ENCODE measurements at places on chromosomes 13 and 19.

GRCh38 chr13:105579821-105580710, 955.4 kb downstream of the EFNB2 start:
- no peak for DNase-seq

DNA sequence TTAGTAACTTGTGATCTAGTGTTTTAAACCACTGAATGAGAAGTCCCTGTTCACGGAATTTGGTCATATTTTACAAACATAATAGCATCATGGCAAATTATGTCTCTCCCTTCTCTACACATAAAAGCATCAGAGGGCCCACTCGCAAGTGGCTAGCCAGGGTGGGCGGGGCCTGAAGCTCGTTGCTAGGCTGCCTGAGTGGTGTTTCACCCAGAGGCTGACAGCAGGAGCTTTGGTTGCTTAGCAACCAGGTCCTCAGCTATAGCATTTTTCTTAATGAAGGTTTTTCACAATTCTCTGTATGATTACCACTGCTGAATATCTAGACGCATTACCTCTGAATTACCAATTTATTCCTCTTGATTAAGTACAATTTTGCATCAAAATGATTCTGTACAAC, 126.5 kb downstream of the NALCN start:
- DNase-seq = no peak

GRCh38 chr13:114161028-114161556, 18.0 kb upstream of the CFAP97D2 start:
- no peak for DNase-seq

DNA sequence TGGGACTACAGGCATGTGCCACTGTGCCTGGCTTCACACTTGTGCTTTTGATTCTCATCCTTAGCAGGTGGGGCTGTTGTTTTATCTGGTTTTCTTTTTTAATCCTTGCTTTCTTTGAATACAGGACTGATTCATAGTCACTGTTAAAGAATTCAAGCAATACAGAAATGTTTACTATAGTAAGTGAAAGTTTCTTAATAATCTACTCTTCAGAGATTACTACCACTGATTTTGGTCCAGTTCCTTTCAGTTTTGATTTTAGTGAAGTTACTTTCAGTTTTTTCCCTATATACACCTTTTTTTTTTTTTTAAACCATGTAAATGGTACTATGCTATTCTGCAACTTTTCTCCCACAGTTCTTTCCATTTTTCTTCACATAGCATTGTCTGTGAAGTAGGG, 53.6 kb downstream of the GATAD2A start:
- DNase-seq = no peak

- DNase-seq = peak; percentile 35
Observed at GRCh38 chr13:20349564-20350381, 117.7 kb upstream of the GJB6 start.

DNA sequence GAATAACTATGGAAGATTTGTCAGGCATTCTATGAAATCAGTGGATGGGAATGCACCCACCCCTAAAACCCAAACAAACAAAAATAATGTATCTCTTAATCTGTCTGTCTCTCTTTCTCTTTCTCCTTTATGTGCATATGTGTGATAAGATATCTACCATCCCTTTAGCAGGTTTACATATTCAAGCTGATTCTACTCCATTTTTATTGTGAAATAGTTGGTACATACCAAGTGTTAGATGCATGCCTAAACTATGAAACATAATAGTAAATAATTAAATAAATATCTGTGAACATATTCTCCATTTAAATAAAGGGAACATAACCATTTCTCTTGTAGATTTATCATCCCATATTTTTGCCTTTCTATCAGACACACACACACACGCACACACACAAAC, 121.8 kb upstream of the PCDH9 start:
- no peak for DNase-seq

DNA sequence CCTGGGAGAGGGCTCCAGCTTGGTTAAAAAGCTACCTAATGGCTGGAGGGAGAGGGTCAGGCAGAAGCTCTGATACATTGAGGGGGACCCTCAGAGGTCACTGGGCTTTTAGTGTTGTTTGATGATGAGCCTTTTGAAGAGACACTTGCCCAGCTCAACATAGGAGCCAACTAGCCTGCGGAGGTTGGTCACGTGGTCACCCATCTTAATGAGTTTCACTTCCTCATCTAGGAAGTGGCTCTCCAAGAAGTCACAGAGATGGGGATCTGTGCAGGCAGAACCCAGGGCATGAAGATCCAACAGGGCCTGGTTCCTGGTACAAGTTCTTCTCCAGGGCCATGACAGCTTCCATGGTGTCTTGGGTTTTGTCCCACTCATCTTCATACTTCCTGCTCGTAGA, 33.4 kb downstream of the IPO5 start:
- no peak for DNase-seq

- DNase-seq = no peak
Observed at GRCh38 chr13:112738606-112739005, 48.8 kb downstream of the ATP11A start.

DNA sequence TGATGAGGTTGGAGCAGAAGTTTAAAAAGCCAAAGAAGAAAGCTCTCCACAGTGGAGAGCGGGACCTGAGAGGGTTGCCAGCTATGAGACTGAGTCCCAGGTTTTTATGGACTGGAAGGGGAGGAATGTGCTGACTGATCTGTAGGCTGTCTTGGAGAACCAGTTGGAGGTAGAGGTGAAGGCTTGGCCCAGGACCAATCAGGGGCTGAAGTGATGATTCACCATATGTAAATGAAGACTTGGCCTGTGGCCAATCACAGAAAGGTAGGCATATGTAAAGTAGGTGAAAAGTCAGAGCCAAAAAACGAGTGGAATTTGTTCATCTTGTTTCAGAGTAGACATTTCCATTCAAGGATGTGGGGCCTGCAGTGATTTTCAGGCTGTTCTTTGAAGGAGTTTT, 17.5 kb upstream of the KBTBD6 start:
- DNase-seq = no peak

DNA sequence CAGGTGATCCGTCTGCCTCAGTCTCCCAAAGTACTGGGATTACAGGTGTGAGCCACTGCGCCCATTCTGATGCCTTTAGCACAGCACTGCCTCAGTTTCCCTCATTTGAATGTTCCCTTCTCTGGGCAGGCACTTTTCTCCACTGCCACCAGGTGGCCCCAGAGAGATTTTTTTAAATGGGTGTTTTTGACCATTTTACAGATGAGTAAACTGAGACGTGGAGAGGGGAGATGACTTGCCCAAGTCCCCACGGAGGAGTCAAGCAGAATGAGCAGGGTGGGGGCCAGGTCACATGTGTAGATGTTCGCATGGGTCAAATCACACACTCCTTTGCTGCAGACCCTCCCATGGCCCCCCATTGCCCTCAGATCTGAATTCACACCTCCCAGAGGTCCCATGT, 3.2 kb upstream of the PDE4C start:
- no peak for DNase-seq
